ENCODE measurements at places on chromosomes 5 and 9. TPM values are rescaled to one million over a fixed set of nuclear protein-coding genes. Genes with fewer than 3 reads are reported as not detected.

DNA sequence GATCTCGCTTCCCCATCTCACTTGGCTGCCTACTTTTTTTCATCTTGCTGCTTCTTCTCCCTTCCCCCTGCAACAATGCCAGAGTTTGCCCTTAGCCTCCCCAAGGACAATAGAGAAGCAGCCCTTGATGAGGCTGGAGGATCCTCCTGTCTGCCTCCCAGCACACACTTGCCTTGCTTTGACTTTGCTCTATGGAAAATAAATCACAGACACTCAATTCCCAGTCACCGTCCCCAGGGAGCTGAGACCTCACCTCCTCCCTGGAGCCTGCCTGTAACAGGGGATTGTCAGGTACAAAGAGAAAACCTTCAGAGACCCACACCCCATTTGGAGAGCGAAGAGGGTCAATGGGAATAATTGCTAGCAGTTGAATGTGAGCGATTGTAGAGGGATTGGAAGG is 242.1 kb upstream of the ZNF462 start:
- DNase-seq = no peak
- H3K27me3 ChIP-seq = no peaks in the 10 kb centered on the region
- no peaks in the 10 kb centered on the region for H3K36me3 ChIP-seq
- no peak overlapping the region for H3K27ac ChIP-seq

DNA sequence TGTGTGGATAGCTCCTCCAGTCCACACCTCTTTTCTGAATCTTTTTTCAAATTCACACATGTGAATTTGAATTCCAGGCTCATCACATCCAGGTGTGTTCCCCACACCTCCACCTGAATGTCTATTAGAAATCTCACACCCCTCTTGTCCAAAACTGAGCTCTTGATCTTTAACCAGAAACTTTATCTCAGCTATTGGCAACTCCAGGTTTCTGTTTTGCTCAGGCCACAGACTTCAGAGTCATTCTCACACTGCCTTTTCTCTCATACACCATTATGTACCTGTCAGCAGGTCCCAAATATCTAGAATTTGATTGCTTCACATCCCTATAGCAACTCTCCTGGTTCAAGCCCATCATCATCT is 11.6 kb downstream of the NIPSNAP3B start:
- H3K27me3 ChIP-seq = no peaks in the 10 kb centered on the region
- H3K4me1 ChIP-seq = no peaks in the 10 kb centered on the region
- H3K4me3 ChIP-seq = no peak overlapping the region
- no peak for DNase-seq
- no peak overlapping the region for H3K27ac ChIP-seq

DNA sequence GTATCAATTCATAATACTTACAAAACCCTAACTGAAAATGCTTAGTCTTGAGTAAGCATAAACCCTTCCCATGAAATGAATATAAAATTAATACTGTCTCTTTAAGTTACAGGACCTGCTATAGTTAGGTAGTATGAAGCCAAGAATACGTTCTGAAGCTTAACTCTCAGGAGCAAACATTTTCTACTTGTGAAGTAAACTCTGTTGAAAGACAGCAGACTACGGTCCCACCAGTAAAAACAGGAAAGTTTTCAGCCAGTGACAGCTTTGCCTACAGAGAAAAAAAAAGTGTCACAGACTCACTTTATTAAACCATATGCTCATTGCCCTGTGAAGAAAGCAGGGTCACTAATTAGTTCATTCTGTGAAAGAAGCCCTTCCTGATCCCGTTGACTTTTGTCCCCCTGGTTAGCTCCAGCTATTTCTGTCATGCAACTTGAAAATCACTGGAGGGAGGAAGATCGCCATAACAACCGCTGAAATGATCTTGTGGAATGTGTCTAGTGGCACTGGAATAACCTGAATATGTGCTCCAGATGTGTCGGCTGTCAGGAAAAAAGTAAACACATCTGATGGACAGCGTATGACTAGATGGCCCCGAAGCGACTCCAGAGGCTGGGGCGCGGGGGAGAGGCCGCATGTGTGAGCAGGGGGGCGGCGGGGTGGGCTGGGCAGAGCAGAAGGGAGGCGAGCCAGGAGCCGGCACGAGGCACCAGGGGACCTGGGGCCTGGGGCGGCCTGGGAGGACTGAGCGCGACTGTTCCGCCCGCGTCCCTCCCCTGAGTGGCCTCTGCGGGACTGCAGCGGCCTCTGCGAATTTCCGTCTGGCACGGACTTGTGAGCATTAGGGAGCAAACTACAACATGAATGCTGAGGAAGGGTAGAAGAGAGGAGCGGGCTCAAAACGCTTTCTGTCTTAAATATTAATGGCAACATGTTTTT is 41.9 kb downstream of the BNC2 start:
- no peak overlapping the region for H3K27ac ChIP-seq
- DNase-seq = peak; percentile 28
- H3K4me3 ChIP-seq = no peak overlapping the region

- no peaks in the 10 kb centered on the region for H3K4me1 ChIP-seq
- peaks cover 45% of the 10 kb centered on the region for H3K36me3 ChIP-seq
- no peak overlapping the region for H3K27ac ChIP-seq
- no peak overlapping the region for H3K4me3 ChIP-seq
- DNase-seq = no peak
Observed at GRCh38 chr9:745761-746380, 95.6 kb upstream of the DMRT1 start.

- no peak overlapping the region for H3K27ac ChIP-seq
- H3K4me1 ChIP-seq = no peaks in the 10 kb centered on the region
- no peaks in the 10 kb centered on the region for H3K36me3 ChIP-seq
- H3K27me3 ChIP-seq = no peaks in the 10 kb centered on the region
- no peak overlapping the region for H3K4me3 ChIP-seq
Observed at GRCh38 chr9:136216541-136217244, 11.8 kb upstream of the LHX3 start.

GRCh38 chr5:141564216-141564692 is 54.5 kb downstream of the DIAPH1 start:
- H3K4me1 ChIP-seq = peaks cover 21% of the 10 kb centered on the region
- H3K27me3 ChIP-seq = no peaks in the 10 kb centered on the region
- no peak overlapping the region for H3K4me3 ChIP-seq

DNA sequence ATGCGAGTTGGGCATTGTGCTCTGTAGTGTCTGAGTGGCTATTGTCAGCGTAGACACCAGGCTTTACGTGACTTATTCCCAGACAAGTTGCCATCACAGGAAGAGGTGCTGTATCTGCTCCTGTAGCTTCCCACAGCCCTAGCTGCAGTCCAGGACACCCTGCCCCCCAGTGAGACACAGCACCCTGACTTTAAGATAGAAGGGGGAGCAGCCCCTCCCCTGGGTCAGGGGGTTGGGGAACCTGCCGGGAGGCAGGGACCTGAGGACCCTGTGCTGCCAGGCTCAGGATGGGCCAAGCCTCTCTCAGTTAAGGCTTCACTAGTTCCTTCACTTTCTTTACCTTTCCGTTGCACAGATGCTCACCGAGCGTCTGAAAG is 75.4 kb downstream of the NEK6 start:
- no peak overlapping the region for H3K4me3 ChIP-seq
- DNase-seq = no peak
- H3K36me3 ChIP-seq = peaks cover 41% of the 10 kb centered on the region
- H3K27ac ChIP-seq = no peak overlapping the region

DNA sequence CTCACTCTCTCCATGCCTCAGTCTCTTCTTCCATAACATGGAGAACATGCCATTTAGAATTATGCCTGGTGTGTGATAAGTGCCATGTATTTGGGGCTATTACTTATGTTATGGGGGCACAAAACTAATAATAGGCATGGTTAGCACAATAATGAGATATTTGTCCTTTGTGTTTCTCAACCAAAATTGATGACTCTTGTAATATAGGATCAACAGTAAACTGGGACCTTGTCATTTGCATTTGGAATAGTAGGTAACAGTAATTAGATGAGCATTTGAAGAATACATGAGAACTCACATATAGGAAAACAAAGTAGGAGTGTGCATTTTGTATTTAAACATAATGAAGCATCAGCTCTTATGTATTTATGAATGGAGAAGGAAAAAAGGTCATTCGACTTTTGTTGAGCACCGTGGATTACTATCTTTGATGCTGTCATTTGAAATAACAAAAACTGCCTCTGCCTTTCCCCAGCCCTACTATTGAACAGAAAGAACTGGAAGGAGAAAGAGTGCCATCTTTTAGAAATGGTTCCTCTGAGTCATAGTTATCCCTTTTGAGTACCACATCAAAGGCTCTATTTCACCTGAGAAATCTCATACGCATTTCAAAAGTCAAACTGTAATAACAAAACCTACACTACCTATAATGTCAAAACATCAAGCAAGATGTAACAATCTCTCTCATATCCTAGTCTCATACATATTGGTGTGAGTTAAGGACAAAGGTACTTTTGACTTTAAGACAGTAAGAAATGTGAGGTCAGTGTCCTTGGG is 655.2 kb downstream of the PDE4D start:
- no peak overlapping the region for H3K27ac ChIP-seq
- peaks cover 25% of the 10 kb centered on the region for H3K4me1 ChIP-seq
- H3K4me3 ChIP-seq = no peak overlapping the region

Gene SLC38A9
- 12.0 TPM for polyA plus RNA-seq

Gene NEUROG1
- not detected for polyA plus RNA-seq

DNA sequence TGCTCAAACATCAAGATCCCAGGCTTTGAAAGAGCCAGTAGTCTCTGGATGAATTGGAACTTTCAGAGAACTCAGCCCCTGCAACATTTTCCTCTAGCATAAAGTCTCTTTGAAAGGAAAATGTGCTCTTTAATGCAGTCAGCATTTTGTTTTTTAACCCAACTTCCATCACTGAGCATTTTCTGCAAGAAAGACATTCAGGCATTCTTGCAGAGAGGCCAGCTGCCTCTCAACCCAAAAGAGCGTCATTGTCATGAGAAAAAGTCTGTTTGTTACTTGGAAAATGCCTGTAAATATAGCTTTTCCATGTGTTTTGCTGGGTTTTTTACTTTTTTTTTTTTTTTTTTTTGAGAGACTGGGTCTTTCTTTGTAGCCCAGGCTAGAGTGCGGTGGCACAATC is 225.0 kb downstream of the ADAMTSL1 start:
- H3K27me3 ChIP-seq = no peaks in the 10 kb centered on the region
- no peaks in the 10 kb centered on the region for H3K36me3 ChIP-seq
- H3K4me1 ChIP-seq = no peaks in the 10 kb centered on the region

Gene ARID3C
- polyA plus RNA-seq = not detected

Gene SLC25A2
- polyA plus RNA-seq = not detected

DNA sequence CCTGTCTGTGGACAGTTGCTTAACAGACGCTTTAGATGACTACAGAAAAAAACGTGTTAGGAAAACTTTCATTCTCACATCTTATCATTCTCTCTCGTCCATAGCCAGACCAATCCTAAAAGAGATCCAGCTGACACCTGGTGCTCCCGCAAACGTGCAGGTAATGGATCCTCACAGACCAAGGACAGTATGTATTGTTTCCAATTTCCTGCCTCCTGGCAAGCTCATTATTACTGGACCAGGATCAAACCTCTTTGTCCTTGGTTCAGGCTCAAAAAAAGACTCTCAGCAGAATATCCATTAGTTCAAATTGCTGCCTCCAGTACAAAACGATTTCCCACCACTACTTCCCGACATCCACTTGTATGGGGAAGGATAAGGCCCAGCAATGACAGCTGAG is 62.4 kb downstream of the SERINC5 start:
- H3K4me1 ChIP-seq = no peaks in the 10 kb centered on the region
- H3K4me3 ChIP-seq = no peak overlapping the region
- no peak for DNase-seq
- H3K27me3 ChIP-seq = no peaks in the 10 kb centered on the region
- H3K36me3 ChIP-seq = no peaks in the 10 kb centered on the region

DNA sequence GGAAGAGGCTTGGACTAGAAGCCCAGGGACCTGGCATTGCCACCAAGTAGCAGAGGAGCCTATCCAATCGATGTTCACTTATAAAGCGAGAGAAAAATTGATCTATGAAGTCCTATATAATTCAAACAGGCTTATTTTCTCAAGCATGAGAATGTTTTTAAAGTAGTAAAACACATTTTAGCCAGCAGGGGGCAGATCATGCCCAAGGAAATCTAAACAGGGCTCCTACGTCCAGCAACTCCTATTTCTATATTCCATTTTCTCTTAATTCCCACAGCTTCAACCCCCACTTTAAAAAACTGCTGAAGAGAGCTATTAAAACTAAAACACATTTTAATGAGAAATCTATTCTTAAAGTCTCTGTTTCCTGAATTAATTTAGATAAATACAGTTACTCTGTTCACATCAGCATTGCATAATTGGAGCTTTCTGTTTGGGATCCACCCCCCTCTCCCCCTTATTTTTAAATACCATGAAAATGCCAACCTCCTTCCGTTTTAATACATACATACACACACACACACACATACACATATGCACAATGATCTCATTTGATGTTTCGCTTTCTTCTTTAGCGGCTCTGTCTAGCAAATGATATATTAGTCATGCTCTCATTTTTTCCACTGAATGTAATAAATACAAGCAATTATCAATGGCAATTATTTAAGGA is 144.9 kb downstream of the MYO10 start:
- H3K4me3 ChIP-seq = no peak overlapping the region
- H3K36me3 ChIP-seq = peaks cover 8% of the 10 kb centered on the region
- H3K27me3 ChIP-seq = no peaks in the 10 kb centered on the region

Gene CDX1
- polyA plus RNA-seq = not detected

Gene CDC20B
- polyA plus RNA-seq = 0.22 TPM

Gene CREBRF
- polyA plus RNA-seq = 2.7 TPM

DNA sequence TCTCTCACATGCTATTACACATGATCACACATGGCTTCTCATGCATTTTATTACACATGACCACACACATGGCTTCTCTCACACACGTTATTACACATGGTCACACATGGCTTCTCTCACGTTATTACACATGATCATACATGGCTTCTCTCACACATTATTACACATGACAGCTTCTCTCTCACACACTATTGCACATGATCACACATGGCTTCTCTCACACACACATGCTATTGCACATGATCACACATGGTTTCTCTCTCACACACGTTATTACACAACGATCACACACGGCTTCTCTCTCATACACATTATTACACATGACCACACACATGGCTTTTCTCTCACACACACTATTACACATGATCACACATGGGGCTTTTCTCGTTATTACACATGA is 954 bp upstream of the SLC45A2 start:
- no peak for DNase-seq
- no peaks in the 10 kb centered on the region for H3K4me1 ChIP-seq
- no peaks in the 10 kb centered on the region for H3K36me3 ChIP-seq
- no peaks in the 10 kb centered on the region for H3K27me3 ChIP-seq
- H3K27ac ChIP-seq = no peak overlapping the region

- DNase-seq = no peak
- H3K27me3 ChIP-seq = no peaks in the 10 kb centered on the region
- no peak overlapping the region for H3K4me3 ChIP-seq
- peak overlapping the region; percentile 48 for H3K27ac ChIP-seq
Observed at GRCh38 chr9:14212697-14213420, 101.1 kb downstream of the NFIB start.

Data from endothelial cell of umbilical vein (primary cell).